ENCODE measurements at places on chromosomes 3 and 15. TPM values are rescaled to one million over a fixed set of nuclear protein-coding genes. Genes with fewer than 3 reads are reported as not detected.

- DNase-seq = no peak
- no peak overlapping the region for H3K4me3 ChIP-seq
- H3K4me1 ChIP-seq = no peaks in the 10 kb centered on the region
- no peak overlapping the region for H3K27ac ChIP-seq
Measured at GRCh38 chr3:189561256-189561655, 69.9 kb upstream of the TP63 start.

DNA sequence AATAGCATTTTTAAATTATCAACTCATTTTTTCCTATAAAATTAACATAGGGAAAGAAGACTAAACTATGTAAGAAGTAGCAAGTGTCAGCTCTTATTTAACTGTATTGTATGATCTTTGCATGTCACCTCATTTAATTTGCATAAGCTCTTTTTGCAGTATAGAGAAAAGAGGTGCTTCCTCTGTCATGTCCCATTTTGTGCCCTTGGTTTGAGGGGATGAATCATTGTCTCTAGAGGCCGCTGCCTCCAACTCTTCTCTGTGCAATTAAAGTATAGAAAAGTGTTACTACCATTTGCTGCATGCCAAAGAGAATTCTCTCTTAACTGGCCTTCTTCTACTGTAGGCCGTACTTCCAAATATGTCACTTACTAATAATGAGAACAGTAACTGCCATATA is 93.4 kb downstream of the LRRC28 start:
- no peaks in the 10 kb centered on the region for H3K36me3 ChIP-seq
- no peaks in the 10 kb centered on the region for H3K27me3 ChIP-seq
- no peaks in the 10 kb centered on the region for H3K4me1 ChIP-seq
- no peak overlapping the region for H3K27ac ChIP-seq
- DNase-seq = no peak

DNA sequence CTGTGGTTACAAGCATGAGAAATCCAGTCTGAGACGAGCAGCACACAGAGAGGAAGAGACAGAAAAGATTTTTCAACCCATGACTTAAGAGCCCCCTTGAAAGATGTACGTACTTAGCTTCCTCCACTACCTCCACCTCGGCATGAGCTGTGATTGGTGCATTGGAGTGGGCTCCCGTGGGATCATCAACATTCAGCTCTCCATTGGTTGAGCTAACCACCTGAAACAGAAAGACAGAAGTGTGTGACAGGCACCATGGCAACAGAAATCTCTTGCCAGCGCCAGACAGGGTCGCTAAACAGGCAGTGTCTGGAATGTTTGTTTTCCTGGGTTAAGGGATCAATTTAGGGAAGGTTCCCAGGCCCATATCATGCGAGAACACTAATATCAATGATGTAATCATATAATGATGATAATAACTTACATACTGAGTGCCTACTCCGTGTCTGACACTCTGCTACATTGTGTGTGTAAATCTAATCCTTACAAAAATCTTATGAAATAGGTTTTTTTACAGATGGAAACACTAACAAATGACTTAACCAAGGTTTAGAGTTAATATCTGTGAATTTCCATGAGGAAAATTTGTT is 17.5 kb upstream of the PPIB start:
- no peak for DNase-seq
- H3K4me3 ChIP-seq = no peak overlapping the region
- no peaks in the 10 kb centered on the region for H3K27me3 ChIP-seq
- H3K27ac ChIP-seq = no peak overlapping the region
- H3K4me1 ChIP-seq = no peaks in the 10 kb centered on the region

GRCh38 chr15:36356978-36357601 is 222.3 kb upstream of the CDIN1 start:
- no peak overlapping the region for H3K4me3 ChIP-seq
- H3K27me3 ChIP-seq = no peaks in the 10 kb centered on the region
- H3K36me3 ChIP-seq = no peaks in the 10 kb centered on the region
- H3K27ac ChIP-seq = no peak overlapping the region
- H3K4me1 ChIP-seq = no peaks in the 10 kb centered on the region
- DNase-seq = no peak

DNA sequence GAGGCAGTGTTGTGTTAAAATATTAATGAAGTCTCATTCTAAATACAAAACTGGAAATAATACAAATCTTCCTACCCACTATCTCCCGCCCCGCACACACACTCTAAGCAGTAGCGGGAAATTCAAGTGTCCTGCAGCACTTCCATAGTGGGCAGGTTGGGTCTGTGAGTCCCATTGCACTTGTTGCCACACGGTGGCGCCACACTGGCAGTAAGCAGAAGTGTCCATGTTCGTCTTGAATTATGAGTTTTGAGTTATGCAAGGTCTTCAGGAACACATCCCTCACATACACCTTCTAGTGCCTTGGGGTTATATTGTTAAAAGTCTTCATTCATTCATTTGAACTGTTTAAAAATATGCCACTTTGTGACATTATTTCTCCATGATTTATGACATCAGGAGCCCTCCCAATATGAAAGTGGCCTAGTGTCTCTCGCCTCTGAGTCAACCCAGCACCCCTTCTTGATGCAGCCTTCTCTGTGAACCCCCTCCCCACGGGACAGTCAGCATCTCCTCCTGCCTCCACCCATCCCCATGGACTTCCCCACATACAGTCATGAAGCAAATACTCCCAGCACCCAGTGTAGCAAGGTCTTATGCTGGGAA is 17.6 kb upstream of the CCDC174 start:
- H3K4me3 ChIP-seq = no peak overlapping the region
- H3K4me1 ChIP-seq = no peaks in the 10 kb centered on the region
- no peak overlapping the region for H3K27ac ChIP-seq
- H3K36me3 ChIP-seq = no peaks in the 10 kb centered on the region
- no peaks in the 10 kb centered on the region for H3K27me3 ChIP-seq

Gene CD47
- 154 TPM for total RNA-seq

GRCh38 chr3:14451844-14452739 is 49.7 kb downstream of the SLC6A6 start:
- no peaks in the 10 kb centered on the region for H3K27me3 ChIP-seq
- H3K4me3 ChIP-seq = no peak overlapping the region
- DNase-seq = no peak
- peaks cover 24% of the 10 kb centered on the region for H3K36me3 ChIP-seq
- no peaks in the 10 kb centered on the region for H3K4me1 ChIP-seq
- H3K27ac ChIP-seq = no peak overlapping the region

Gene CHRNA3
- not detected for total RNA-seq

Gene COPG1
- 139 TPM for total RNA-seq

- peaks cover 2% of the 10 kb centered on the region for H3K27me3 ChIP-seq
- H3K36me3 ChIP-seq = no peaks in the 10 kb centered on the region
- H3K4me1 ChIP-seq = no peaks in the 10 kb centered on the region
- no peak overlapping the region for H3K4me3 ChIP-seq
- DNase-seq = no peak
- H3K27ac ChIP-seq = no peak overlapping the region
Measured at GRCh38 chr15:38130740-38131498, 121.7 kb upstream of the SPRED1 start.

GRCh38 chr15:82165948-82166376 is 96.6 kb downstream of the EFL1 start:
- H3K27ac ChIP-seq = no peak overlapping the region
- no peak overlapping the region for H3K4me3 ChIP-seq
- H3K4me1 ChIP-seq = no peaks in the 10 kb centered on the region

GRCh38 chr15:66985653-66986052 is 79.7 kb upstream of the SMAD3 start:
- H3K27me3 ChIP-seq = peaks cover 21% of the 10 kb centered on the region
- no peak for DNase-seq
- no peaks in the 10 kb centered on the region for H3K36me3 ChIP-seq
- H3K4me1 ChIP-seq = no peaks in the 10 kb centered on the region

Gene ZDHHC3
- 38.8 TPM for total RNA-seq

Data from T-cell (primary cell).